ENCODE measurements at places on chromosomes 11 and 22.

- no peak for DNase-seq
Measured at GRCh38 chr11:112614605-112615004, 346.6 kb upstream of the NCAM1 start.

DNA sequence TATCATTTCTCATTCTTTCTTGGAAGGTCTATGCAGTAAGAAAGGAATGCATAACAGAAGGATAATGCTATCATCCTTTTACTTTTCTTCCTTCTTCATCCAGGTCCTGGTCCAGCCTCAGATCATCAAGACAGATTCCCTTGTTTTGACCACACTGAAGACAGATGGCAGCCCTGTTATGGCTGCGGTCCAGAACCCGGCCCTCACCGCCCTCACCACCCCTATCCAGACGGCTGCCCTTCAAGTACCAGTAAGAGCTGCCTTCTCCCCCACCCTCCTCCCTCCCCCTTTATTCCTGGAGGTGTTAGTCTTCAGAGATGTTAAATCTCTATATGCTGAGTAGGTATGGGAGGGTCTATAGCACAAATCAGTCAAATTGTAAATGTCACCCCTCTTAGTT lies 37.9 kb downstream of the SREBF2 start:
- no peak for DNase-seq

DNA sequence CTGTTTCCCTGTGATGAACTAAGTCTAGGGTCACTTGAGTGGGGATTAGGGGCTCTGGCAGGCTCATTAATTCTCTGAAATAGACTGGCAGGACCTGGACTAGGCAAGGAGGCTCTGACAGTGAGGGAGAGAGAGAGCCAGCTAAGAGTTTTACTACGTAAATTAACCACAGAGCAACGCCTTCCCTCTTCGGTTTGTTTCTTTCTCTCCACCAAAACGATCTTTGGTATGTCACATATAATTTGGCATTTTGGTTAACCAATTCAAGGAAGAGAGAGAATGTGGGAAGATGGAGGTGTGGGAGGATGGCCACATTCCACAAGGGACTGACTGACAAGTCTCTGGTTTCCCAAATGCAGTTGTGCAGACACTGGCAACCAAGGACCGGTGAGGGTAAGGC lies 27.9 kb downstream of the ATG16L2 start:
- no peak for DNase-seq

DNA sequence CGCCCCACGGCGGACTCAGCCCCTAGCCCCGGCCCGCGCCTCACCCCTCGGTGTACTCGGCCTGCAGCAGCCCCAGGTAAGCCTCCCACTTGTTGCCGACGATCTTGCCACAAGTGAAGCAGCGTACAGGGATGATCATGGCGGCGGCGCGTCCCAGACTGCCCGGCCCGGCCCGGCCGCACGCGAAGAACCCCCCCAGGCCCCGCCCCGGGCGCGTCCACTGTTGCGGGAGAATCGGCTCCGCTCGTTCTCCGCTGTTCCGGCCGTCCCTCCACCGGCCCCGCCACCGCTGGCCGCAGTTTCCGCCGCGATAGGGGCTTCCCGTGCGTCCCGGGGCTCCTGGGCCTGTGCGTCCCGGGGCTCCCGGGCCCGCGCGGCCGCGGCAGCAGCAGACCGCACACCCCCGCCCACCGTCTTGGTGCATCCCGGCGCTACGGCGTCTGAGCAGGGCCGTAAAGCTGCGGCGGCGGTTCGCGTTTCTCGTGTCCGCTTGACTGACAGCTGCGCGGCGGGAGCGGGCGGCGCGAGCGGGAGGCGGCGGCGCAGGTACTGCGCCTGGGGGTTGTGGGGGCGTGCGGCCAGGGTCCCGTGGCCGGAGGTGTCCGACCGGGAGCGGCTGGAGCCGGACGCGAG lies at the start of the genes POLR2L and TSPAN4:
Gene POLR2L, minus strand, starts transcription at position 160 of the 633 bp plus-strand sequence. Its CDS starts 21 bp downstream, at position 139.
Gene TSPAN4, plus strand, starts transcription at position 483 of the 633 bp plus-strand sequence. CDS start 7,453 bp downstream, outside the sequence.
- DNase-seq: peak; percentile 85

DNA sequence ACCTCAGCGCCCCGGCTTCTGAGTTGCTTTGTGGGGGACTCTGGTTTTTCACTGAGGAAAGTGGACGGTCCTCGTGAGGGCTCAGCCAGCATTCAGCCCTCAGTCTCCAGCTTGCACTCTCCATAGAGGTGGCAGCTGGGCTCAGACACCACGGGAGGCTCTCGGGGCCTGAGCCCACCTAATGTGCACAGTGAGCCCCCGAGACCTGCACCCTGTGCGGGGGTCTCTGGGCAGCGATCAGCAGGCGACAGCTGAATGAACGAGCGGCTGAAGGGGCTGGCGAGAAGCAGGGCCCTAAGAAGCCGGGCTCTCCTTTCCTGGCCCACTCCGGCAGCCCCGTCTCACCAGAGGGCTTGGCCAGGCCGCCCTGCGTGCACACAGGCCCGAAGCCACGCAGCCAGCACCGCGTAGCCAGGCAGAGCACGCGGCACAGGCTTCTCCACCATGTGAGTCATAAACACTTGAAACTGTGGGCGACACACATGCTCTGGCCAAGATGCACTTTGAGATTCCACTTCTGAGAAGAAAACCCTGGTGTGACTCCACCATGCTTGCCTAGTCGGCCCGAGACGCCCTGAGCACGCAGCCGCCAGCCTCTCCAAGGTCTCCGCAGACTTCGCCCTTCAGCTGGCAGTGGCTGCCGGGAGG lies 28.0 kb downstream of the TOLLIP start:
- DNase-seq: no peak

- DNase-seq: no peak
Measured at GRCh38 chr11:121344824-121345223, 52.3 kb downstream of the SC5D start.

DNA sequence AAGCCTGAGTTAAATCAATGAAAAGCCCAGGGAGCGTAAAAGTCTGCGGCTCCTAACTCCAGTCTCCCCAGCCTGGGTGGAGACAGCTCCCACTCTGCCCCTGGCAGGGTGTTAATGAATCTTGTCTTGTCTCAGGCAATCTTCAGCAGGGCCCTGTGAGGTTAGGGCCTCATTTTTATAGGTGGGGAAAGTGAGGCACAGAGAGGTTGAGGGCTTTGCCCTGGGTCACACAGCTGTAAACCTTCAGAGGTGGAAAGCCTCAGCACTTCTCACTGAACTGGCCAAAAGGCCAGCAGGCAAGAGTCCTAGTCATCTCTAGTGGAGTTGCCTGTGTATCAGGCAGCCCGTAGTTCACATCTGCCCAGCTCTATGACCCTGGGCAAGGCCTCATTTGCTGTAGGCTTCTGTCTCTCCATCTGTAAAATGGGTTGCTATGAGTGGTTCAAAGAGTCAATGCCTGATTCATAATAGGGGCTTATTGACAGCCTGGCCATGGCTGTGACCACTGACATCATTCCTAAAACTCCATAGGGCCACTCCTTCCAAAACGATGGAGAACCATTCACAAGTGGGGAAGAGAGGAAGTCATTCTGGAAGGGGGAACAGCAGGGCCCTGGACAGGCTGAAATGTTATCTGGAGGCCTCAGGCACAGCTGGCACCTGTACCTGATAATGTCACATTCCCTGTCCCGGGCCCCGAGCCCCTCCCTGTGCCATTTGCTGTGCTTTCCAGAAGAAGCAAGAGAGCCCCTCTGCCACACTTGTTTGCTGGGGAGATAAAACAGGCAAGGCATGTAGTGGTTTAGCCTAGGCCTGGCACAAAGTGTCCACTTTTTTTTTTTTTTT lies 6.0 kb downstream of the CBX7 start:
- DNase-seq: no peak

- DNase-seq: no peak
Measured at GRCh38 chr22:27998511-27999410, 79.7 kb upstream of the PITPNB start.

DNA sequence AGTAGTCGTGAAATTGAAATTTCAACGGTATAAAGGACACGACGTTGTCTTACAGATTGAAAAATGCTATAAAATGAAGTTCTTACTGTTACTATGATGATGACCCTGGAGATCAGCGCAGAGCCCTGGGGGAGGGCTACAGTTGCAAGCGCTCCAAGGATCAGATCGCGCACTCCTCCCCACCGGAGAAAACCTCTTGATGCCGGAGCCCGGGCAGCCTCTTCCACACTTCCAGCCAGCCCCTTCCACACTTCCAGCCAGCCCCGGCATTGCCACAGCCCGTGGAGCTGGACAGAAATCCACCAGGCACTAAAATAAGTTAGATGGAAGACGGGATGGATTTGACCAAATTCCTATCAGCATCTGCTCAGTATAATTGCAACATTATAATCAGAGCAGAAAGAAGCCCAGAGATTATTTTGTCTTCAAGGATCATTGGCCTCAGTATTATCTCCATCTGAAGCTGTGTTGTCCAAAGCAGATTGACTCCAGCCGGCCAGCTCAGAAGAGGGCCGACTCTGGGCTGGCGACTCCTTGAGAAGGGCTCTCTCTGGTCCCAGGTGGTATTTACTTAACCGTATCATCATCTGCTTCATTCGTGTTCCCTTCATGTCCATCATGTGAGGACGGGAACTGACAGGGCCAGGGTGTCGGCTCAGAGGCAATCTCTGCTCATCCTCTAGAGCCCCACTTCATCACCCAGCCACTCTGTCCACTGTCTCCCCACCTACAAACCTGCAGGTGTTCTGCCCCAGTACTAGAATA lies 777 bp upstream of the MICAL3 start:
- peak; percentile 40 for DNase-seq

DNA sequence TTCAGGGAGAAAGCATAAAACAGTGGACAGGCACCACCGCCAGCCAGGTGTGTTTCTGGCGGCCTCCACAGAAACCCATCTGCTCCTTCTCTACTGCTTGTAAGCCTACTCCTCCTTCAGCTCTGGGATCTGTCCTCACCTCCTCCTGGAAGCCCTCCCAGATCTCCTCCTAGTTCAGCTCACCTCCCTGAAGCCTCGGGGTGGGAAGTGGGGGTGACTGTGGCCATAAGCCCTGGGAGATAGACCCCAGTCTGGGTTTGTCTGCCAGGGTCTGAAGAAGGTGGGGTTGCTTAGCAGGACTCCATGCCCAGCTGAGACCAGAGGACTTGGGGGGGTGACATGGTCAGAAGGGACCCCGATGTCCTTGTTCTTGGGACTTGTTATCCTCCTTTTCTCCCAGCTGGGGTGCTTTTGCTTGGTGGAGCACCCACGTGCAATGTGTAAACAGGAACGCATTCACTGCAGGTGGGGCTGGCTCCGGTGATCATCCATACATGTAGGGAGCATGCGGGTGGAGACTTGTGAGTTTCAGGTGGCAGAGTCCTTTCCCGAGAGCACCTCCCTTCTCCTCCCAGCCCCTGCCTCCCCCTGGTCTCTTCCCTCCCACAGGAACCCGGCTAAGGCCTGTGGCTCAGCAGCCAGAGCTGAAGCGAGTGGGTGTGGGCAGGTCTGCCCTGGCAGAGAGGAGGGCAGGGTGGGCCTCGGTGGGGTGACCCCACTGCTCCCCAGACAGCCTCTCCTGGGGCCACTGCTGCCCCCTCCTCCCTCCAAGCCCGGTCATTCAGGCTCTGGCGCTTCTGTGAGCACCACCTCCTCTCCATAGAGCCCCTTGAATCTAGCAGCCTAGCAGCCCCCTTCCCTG lies 25.9 kb downstream of the MRGPRG start:
- no peak for DNase-seq

Data from nucleus accumbens (tissue), 56 donors.